ENCODE measurements at places on chromosomes 5 and 9.

DNA sequence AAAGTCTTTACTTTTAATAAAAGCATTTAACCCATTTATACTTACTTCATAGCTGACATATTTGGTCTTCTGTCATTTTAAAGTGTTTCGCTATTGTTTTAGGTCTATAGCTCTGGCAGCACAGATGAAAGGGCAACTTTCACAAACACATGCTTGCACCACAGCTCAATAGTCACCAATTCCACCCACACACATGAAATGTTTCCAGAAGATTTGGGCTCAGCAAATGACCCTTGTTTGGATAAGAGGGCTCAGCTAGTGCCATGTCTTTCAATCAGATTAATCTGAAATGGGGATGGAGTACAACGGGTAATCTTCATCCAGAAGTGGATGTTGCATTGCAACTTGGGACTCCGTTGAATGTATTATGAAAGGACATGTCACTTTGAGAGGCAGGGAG is 176.0 kb downstream of the FGF18 start:
- DNase-seq, result no peak

DNA sequence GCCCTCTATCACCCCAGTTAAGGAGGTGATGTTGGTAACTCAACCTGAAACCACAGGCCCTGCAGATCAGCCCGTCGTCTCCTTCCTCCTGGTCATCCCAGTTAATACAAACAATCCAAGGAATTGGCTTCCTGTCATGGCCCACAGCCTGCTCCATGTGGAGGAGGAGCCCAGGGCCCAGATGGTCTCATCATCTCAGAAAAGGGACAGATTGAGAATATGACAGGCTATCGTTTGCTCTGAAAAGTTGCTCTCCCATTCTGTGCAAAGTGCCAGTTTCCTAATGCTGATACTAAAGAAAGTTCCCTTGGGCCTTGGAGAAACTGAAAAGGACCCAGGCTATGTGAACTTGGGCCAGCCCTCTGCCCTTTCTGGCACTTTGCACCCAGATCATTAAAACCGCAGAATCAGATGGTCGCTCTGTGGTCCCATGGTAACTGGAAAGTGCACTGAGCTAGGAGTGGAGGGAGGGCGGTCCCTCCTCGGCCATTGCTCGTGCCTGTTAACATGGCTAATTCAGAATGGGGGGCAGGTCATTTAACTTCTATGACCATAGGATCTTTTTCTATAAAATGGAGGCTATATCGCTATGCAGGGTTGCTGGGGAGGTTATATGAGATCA is 675 bp upstream of the SPAAR start:
- DNase-seq, result no peak

DNA sequence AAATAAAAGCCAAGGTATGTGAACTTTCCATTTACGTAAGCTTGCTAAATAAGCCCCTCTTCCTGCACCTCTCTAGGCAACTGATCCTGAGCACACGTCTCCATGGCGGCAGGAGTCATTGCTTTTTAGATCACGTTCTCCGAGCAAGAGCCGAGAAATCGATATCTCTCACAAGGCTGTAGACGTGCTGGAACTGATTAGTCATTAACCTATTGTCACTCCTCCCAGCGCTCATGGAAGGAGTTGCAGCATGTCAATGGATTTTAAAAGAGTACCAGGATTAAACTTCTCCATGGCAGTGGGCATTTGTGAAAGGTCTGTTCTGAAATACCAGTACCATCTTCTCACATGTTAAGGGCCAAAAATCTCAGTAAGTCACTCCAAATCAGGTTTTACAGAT is 4.7 kb upstream of the ADCY2 start:
- DNase-seq, result no peak

GRCh38 chr5:76485511-76485910 is 82.4 kb downstream of the IQGAP2 start:
- no peak for DNase-seq

- DNase-seq, result no peak
These were observed 371.8 kb upstream of the RGMB start for GRCh38 chr5:98401656-98402055.

DNA sequence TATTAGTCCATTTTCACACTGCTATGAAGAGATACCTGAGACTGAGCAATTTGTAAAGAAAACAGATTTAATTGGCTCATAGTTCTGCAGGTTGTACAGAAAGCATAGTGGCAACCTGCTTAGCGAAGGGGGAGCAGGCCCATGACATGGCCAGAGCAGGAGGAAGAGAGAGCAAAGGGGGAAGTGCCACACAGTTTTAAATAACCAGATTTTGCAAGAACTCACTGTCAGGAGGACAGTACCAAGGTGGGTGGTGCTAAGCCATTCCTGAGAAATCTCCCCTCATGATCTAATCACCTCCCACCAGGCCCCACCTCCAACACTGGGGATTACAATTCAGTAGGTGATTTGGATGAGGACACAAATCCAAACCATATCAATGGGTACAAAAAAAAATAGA is 16.8 kb upstream of the PCSK5 start:
- no peak for DNase-seq
